Fibroblast of skin of left quadriceps (primary cell): ENCODE measurements at places on chromosomes 7 and 10.

DNA sequence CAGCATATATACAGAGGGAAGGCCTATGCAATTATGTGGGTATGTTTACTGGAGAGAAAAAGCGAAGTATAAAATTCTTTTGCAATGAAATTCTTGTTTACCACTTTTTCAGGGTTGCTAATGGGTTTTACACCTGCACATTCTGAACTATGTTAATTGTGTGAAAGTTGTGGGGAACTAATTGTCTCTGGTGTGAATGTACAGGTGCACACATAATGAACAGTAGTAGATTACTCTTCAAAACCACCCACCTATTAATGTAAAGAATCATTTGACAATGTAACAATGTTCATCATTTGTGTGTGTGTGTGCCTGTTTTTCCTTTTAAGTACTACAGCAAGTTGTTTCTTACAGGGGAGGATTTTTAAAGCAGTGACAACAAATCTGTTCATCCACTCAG, 80.0 kb upstream of the FEZF1 start:
- no peak for DNase-seq

DNA sequence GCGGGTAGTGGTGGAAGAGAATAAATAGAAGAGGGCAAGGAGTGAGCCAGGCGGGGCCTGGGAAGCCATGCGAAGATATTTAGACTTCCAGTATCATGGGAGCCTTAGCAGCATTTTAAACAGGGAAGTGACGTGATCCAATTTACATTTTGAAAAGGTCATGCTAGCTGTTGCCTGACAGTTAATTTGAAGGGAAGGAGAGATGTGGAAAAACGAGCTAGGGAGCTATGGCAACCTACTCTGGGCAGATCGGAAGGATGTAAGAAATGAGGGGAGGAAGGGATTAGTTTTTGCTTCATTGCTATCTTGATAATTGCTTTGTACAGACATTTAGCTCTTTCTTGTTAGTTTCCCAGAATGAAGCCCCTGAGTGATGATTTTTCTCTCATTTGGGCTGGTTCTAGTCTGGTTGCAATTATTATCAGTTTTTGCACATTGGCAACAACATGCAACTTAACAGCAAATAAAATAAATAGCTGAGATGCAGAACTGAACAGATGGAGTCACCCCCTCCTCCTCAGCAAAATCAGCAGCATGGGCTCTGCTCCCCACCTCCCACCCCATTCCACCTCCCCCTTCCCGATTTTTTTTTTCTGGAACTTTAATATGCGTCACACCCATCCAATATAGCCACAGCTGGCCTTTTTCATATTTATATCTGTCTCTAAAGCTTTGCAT, 13.0 kb upstream of the CALU start:
- no peak for DNase-seq

GRCh38 chr7:10767771-10768170, 205.9 kb upstream of the PHF14 start:
- no peak for DNase-seq

DNA sequence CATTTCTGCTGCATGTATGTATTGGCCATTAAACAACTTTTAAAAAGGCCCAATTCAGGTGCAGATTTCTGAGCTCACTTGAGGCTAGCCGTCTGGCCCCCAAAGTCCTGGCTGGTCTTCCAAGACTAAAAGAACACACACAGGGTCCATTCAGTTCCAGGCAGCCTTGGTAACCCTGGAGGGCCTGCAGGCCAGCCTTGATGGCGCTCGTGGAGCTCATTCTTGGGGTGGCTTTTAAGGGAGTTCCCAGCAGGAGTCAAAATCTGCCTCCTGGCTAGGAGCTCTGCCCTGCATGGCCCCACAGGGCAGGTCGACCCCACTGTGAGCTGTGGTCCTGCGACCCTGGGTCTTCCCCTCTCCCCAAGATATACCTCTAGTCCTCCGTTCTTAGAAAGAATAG, 28.8 kb downstream of the ANXA11 start:
- DNase-seq: no peak

GRCh38 chr10:28734938-28735759, 57.8 kb downstream of the BAMBI start:
- peak; percentile 80 for DNase-seq

DNA sequence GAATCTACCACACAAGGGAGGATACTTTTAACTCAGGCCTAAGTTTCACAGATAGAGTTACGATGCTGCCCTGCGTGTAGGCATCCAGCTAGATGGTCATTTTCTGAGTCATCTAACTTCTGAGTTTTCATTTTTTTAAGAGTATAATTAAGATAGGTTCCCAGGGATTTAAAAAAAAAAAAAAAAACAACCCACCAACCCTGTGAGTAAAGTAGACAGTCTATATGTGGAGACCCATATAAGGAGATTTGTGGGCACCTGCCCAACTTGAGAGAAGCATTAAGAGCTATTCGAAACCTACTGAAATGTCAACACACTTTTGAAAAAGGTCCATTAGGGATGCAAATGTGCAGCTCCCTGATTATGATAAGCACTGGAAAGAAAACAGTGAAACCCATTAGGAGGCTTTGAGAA, 257.3 kb downstream of the TRIL start:
- peak; percentile 39 for DNase-seq

- no peak for DNase-seq
Observed at GRCh38 chr10:22222236-22223190, 4.7 kb upstream of the EBLN1 start.

- DNase-seq: no peak
Observed at GRCh38 chr7:7265081-7266075, 83.0 kb downstream of the C1GALT1 start.

DNA sequence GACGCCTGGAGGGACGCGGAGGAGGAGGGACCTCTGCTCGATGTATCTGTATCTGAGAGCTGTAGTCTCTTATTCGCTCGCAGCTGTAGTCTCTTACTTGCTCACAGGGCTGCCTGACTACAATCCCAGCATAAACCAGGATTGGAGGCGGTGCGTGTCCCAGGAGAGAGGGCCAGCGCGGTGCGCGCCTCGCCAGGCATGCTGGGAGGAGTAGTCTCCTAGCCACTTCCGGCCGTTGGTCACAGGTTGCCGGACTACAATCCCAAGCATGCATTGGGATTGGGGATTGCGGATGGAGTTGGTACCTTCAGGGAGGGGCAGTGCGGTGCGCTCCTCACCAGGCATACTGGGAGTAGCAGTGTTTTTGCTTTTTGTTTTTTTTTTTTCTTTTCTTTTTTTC, 421.7 kb upstream of the NUPR2 start:
- DNase-seq: no peak

DNA sequence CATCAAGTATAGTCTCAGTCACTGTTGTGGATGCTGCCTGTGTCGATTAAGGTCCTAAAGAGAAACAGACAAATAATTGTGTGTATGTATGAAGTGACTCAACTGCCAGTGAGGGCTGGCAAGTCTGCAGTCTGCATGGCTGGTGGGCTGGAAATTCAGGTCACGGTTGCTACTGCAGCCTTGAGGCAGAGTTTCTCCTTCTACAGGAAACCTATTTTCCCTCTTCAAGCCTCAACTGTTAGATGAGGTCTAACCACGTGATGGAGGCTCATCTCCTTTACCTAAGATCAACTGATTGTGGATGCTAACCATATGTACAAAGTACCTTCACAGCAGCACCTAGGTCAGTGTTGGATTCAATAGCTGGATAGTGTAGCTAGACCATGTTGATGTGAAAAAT, 29.9 kb downstream of the MBL2 start:
- DNase-seq: no peak

DNA sequence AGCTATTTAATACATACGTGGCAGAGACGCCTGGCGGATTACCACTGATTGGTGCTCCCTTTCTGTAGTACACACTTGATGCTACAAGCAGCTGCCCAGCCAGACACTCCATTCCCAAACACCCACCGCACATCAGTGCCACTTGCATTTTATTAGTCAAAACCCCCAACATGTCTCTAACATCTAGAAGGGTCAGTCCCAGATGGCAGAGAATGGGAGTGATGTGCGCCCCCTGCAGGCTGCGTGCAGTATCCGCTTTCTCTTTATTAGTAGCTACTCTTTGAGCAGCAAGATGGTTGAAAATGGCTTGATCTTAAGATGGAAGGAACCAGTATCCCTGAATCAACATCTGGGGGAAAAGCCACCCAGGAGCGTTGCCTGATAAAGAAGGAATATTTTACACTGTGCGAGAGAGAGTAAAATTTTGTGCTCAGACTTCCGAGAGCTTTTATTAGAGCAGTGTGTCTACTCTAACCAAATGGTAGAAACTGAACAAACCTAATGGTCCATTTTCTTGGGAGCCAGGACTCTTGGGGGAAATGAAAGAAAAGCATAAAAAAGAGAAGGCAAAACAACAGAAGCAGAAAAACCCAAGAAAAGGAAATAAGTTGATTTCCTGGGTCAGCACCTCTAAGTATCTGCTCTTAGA, 78.3 kb downstream of the ST8SIA6 start:
- no peak for DNase-seq

DNA sequence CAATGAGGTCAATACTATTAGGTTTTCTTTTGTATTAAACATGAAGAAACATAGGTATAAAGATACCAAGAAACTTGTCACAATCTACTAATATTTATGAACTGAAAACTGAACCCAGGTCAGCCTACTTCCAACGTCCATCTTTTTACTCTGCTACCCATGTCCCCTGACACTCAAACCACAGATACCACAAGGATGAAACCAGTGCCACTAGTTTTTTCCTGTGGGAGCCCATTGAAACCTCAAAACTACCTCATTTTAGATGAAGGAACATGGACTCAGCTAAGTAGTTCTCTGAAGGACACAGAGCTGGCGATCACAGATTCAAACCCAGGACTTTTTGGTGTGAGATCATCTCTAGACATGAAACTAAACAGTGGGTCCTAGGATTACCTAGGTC, 6.8 kb downstream of the TET1 start:
- no peak for DNase-seq

- peak; percentile 7 for DNase-seq
Observed at GRCh38 chr10:21617267-21617666, 83.2 kb downstream of the MLLT10 start.

DNA sequence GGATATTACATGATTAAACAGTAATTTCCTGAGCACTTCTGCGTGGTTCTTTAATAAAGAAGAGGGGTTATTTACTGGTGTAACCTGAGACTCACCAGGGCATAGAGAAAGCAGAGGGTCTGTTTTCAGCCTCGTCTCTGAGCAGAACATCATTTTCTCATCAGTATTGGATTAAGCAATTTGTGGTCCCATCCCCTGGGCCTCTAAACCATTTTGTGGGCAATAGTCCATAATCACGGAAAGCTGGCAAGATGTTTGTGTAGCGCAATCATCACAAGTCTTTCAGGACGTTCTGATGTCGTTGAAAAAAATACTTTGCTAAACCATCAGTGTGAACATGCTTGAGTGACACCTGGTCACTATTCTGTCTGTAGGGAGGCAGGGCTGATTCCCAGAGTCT, 37.1 kb upstream of the SEC61G start:
- peak; percentile 62 for DNase-seq

- DNase-seq: peak; percentile 36
Observed at GRCh38 chr10:659688-660141, 29.8 kb downstream of the DIP2C start.

- DNase-seq: no peak
Observed at GRCh38 chr10:79241990-79242619, 105.2 kb upstream of the PPIF start.

GRCh38 chr7:151252961-151253711, 4.6 kb upstream of the SMARCD3 start:
- no peak for DNase-seq

GRCh38 chr7:55965805-55966421, 1.5 kb downstream of the NIPSNAP2 start:
- DNase-seq: peak; percentile 69

- DNase-seq: no peak
Observed at GRCh38 chr10:70672165-70673042, at the start of gene ADAMTS14. Gene ADAMTS14 (plus strand): TSS chr10:70672506. CDS start chr10:70672803, 297 bp downstream.

DNA sequence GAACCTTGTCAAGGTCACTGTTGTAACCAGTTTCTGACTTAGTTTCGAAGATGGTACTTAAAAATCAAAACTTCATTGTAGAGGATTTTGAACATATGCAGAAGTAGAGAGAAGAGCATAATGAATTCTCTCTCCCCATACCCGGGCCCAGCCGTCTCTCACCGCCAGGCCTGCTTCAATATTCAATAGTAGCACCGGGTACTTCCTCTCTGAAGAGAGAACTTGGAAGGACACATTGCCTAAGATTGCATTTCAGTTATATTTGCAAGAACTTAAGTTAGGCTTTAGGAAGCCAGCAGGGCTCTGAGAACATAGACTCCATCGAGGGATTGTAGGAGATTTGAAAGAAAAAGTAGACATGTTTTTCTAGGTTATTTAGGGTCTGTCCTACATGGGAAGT, 19.1 kb downstream of the LMTK2 start:
- DNase-seq: no peak

GRCh38 chr7:19392246-19392645, 247.0 kb upstream of the FERD3L start:
- peak; percentile 36 for DNase-seq

- no peak for DNase-seq
Observed at GRCh38 chr7:19508124-19508523, 200.7 kb downstream of the POLR1F start.

DNA sequence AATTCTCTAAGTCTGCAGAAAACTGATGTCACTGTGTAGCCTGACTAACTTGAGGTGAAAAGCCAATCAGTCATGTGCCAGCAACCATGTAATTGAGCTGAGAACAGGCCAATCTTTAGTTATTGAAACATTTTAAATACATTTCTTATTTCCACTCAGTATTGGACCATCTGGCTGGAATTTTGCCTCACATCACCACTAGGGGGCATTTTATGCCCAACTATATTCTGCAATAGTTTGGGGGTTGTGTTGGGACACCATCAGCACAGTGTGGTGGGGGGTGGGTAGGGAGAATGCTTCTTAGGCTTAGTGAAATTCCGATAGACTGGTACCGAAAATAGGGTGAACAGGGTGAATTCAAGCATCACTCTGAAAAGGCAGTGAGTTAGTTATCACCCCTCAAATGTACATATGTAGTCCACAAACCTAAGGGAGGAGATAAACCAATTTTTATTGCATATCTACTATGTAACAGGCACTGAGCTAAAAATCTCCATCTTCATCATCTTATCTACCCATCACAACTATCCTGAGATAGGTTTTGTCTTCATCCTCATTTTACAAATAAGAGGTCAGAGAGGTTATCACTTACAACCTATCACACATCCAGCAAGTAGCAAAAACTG, 17.8 kb downstream of the NPSR1 start:
- DNase-seq: no peak

GRCh38 chr7:14432924-14433323, 443.5 kb upstream of the ETV1 start:
- no peak for DNase-seq
